ENCODE measurements at places on chromosomes 11 and 22.
A peak's percentile ranks its signal among the peaks of the same experiment; 100 is the strongest.

DNA sequence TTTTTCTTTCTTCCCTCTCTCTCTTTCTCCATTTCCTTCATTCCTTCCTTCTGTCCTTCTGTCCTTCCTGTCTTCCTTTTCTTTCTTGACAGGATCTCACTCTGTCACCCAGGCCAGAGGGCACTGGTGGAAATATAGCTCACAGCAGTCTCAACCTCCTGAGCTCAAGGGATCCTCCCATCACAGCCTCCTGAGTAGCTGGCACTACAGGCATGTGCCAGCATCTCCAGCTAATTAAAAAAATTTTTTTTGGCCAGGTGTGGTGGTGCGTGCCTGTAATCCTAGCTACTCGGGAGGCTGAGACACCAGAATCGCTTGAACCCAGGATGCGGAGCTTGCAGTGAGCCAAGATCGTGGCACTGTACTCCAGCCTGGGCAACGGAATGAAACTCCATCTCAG, 4.8 kb upstream of the DUSP8 start:
- no peak for DNase-seq

DNA sequence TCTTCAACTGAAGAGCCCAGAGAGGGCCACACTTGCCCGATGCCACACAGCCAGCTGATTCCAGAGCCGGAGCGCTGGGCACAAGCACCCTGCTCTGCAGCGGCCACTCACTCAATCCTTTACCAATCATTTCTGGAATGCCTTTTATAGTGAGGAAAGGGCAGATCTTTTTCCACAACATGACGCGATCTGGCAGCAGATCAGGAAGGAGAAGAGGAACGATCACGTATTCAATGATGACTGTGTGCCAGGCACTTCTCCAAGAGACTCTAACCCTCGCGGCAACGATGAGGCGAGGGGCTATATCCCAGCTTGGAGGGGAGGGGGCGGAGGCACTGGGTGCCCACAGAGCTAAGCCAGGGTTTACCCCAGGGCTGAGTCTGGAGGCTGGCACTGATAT, 56.3 kb upstream of the TCF20 start:
- no peak for DNase-seq

DNA sequence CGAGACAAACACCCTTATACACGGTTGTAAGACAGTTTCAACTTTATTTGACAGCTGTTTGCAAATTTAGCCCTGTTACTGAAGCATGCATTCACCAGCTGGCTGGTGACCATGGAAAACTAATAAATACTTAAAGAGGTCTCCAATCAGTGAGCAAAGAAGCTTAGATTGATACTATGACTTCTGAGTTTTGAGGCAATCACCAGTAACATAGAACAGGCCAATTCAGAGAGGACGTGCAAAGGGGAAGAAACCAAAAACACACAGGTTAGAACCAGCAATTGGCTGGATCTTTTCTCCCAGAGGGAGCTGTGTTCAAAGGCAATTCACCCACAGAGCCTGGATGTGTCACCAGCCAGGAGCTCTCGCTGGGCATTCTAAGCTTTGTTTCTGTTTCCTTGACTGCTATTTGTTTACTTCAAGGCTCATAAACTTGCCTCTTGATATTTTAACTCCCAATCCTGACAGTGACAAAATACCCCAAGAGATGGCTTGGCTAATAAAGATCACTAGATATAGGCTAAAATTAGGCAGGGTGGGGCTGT, 113.6 kb upstream of the MTMR2 start:
- no peak for DNase-seq

GRCh38 chr11:6414874-6415328, 4.0 kb downstream of the APBB1 start:
- DNase-seq: peak; percentile 27

DNA sequence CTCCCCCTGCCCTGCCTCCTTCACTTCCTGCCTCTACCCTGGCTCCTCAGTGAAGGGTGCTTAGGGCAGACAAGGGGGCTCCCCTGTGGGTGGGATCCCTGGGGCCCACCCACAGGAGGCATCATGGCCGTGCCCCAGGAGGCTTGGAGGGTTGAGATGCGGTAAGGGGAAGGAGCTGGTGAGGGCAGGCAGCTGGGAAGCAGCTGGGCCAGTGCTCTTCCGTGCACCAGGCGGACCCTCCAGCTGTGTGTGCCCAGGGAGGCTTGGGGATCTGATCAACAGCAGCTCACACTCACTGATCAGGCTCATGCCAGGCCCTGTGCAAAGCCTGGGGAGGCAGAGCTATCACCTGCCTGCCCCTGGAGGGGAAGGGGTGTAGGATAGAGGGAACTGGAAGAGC, 59.3 kb upstream of the TTLL12 start:
- no peak for DNase-seq
